ENCODE measurements at places on chromosomes 2 and 18.

- no peak for DNase-seq
Measured at GRCh38 chr2:128557831-128558241, 239.2 kb upstream of the HS6ST1 start.

DNA sequence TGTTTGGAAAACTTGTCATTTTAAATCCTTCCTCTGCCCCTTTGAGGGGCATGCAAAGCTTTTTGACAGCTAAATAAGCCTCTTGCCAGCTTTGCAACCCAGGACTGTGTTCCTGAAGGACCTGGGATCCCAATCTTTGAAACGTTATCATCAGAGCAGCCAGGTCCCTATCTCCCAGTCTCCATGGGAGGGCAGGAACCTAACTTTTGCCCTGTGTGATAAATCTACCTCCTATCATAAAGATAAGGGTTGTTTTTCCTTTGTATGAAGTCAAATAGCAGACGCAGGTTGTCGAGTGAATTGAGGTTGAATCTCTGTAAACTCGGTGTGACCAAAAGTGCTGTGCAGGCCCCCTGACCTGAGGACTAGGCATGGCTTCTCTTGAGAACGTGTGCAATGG is 30.1 kb downstream of the TPRKB start:
- no peak for DNase-seq

GRCh38 chr18:7485616-7486015 is 81.5 kb upstream of the PTPRM start:
- DNase-seq, result no peak

DNA sequence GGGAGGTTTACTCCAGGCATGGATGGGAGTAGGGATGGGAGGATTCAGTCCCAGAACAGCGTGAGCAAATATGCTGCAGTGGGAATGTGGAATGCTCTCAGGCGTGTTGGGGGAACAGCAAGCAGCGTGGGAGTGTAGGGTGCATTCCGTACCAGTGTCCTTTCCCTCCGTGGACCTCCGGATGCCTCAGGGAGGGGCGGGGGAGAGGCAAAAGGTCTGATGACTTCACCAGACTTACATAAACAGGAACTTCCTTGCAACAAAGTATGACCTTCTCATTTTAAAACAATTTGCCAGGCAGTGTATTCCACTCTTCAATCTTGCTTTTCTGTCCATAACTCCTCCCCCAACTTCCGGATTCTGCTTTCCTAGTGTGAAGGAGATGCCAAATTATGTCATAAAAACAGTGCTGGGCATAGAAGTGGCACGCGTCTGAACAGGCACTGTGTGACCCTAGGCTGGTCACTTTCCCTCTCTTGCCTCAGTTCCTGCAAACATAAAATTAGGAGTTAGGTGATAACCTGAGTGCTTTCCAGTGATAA is 36.9 kb downstream of the RPL37A start:
- no peak for DNase-seq

Measured in activated T-cell treated with anti-CD3 and anti-CD28 coated beads for 48 hours (primary cell).